Liver (tissue), 10 donors: ENCODE measurements at places on chromosomes 6 and 20.

GRCh38 chr6:49087369-49087768, 375.7 kb downstream of the MMUT start:
- no peak for DNase-seq

DNA sequence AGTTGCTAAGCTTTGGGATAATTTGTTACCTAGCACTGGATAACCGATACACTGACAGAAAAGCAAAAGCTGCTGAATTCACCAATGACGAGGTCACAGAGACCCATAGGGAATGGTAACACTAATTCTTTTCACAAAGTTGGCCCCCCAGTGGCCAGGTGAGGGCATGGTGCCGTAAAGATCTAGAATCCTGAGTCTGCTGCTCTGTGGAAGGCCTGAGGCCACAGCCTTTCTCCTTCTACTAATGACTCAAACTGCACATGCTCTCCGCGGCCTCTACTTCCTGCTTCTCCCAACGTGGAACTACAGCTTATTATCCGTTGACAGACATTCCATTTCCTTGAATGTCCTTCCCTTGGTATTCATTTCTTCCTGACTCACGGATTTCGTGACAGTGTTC, 127.1 kb downstream of the OPRM1 start:
- no peak for DNase-seq

DNA sequence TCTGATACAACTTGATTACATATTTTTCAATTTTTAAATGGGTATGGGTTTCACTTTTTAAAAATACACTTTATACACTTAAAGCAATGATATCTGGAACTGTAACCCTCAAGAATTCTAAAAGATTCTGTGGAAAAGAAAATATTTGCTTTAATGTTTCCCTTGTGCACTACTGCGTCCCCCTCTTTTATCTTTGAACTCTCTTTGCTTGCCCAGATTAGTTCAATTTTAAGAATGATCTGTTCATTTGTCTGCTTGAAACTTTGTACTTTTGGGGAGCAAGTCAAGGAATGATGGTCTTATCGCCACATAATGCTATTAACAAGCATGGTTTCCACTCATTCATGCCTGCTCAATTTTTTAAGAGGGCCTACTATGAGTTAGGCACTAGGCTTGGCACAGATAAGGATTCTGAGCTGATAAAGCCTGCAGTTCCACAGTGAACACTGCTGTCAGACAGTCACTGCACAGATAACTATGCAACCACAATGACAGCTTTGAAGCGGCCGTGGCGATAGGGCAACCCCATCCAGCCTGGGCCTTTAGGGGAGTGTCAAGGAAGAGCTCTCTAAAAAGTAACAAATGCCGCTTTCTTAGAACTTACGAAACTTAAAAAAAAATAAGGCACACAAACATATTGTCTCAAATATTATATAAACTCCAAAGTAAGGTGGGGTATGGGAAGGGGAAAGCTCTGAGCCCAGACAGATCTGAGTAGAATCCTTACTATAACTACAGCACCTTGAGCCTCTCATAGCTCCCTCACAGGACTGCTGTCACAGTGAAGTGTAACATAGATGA, 29.7 kb downstream of the FYN start:
- DNase-seq, result peak; percentile 44

- DNase-seq, result no peak
These were observed 8.6 kb upstream of the LY6G5C start for GRCh38 chr6:31689249-31690110.

DNA sequence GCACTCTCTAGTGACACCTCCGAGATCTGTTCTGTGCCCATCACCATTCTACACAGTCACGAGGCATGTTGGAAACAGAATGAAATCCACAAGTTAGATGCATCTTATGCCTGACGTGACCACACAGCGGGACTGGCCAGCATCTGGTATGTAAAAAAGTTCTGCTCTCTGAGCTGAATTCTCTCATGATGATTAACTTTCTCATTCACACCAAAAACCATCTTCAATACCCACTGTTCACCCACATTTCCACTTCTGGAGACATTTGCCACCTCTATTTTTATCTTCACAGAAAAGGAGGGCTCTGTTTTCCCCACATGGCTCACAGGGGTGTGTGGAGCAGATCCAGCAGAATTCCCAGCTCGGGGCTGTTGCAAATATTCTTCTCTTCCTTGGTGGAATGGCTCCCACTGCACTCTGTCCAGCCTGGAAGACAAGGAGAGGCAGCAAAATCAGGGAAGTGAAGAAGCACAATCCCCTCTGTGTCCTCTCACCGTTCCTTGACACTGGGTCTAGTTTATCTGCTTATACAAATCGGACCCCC, 303.4 kb downstream of the TAF4 start:
- no peak for DNase-seq

DNA sequence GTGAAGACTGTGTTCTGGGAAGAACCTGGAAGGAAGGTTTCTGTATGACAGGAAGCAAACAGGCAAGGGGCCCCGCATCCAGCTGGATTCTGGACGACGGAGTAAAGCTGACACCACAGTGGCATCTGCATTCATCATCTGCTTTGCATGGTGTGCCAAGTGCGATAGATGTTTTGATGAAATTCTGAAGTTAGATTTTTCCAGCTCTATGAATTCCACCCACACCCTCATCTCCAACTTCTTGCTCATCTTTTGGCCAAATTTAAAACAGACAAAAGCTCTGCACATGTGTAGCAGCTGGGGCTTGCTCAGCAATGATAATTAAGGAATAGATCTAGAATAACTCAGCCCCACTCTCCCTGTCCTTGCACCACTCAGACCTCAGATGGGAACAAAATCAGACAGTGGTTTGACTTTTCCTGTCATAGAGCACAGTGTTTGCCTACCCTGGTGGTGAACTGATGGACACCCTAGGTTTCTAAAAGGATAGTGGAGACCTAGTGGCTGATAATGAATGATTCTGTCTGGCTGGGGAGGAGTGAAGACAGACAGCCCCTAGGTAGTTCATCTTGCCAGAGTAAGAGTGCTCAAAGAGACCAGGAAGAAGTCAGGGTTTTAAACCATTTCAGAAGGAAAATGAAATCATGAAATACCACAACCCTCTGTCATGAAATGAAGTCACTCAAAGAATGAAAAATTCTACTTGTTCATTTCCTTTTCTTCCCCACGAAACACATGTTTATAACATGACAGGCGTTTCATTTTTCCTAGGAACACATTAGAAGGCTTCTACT, 85.8 kb downstream of the BCAS1 start:
- DNase-seq, result no peak

DNA sequence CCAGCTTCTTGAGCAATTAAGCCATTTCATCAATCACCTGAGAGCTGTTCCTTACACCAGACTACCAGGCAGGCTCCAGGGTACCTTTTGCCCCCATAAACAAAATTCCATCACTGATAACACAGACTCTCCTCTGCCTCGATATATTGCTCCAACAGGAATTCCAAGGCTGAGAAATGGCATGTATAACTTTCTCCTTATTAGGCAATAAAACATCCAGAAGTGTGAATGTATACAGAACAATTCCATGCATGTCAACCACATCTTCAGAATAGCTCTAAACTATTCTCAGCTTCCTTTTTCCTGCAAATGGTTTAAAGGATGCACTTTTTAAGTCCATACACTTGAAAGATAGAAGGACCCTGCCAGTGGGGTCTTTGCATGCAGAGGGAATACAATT, 73.8 kb downstream of the EDN3 start:
- DNase-seq, result no peak

DNA sequence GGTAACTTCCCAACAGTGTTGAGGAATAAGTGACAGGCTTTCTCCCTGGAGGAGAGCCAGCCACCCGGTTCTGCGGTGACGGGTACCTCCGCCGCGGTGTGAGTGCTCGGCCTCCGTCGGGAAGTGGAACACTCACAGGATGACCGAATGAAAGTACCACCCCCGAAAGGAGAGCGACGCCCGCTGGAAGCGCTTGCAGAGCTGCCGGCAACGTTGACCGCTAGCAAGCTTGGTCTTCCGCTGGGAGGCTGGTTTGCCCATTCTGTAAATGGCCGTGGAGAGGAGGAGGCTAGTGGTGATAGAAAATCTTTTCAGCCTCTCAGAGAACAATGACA, 614 bp upstream of the TMEM242 start:
- peak; percentile 75 for DNase-seq

DNA sequence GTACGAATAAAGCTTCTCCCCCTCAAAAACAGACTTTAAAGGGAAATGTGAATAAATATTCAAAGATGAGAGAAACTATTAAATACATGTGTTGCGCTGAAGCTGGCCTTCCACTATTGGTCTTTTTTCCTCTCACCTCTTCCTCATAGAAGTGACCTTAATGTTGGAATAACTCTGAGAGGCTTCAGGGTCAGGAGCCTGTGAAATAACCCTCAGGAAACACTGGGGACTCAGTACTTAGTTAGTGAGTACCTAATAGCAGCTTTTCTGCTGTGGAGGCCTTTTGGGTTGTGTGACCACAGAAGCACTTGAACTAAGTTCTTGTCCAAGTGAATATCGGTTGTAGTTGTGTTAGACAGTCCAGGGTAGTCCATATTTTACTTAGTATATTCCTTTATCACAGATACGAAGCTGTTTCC, 799 bp upstream of the SHPRH start:
- DNase-seq, result no peak

DNA sequence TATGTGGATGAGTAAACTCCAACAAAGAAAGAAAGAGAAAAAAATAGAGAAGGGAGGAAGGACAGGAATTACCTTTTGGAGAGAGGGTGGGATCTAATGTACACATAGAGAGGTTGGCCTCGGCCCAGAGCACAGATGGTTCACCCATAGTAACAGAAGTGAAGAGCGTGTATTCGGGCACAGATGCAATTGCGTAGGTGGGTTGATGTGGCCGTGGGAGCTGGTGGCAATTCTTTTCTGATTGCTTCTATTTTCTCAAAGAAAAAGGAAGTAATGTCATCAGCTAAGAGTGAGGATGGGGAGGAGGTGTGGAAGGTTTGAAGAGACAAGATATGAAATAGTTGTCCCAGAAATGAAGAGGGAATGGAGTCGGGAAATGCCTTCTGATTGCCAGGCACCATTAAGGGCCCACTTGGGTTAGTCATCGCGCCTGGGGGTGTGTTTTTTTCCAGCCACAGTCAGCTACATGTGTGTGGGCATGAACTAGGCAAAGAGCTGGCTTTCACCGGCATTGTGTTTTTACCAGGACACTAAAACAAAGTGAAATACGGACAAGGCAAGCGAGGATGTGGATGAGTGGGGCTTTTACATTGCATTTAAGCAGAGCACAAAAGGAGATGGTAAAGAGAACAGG, 158.7 kb downstream of the SYNE1 start:
- DNase-seq, result no peak

GRCh38 chr20:402898-403581, 5.1 kb upstream of the RBCK1 start:
- DNase-seq, result no peak

- no peak for DNase-seq
These were observed 1.9 kb downstream of the RAB32 start for GRCh38 chr6:146545581-146545980.

- DNase-seq, result no peak
These were observed 140.3 kb upstream of the RUNX2 start for GRCh38 chr6:45187836-45188235.

GRCh38 chr6:89951574-89952104, 57.4 kb downstream of the GJA10 start:
- no peak for DNase-seq

DNA sequence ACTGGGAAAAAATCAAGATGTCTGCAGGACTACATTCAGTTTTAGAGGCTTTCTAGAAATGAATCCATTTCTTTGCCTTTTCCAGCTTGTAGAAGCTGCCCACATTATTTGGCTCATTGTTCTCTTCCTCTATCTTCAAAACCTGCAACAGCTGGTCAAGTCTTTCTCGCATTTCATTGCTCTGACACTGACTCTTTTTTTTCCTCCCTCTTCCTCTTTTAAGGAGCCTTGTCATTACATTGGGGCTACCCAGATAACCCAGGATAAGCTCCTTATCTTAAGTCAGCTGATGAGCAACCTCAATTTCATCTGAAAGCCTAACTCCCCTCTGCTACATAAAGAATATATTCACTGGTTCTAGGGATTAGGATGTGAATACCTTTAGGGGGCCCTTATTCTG, 53.2 kb upstream of the CEP162 start:
- no peak for DNase-seq

GRCh38 chr20:50753152-50753551, 21.8 kb downstream of the PARD6B start:
- no peak for DNase-seq

- no peak for DNase-seq
These were observed 166.5 kb downstream of the VEGFA start for GRCh38 chr6:43936476-43936875.

- DNase-seq, result no peak
These were observed 3.6 kb downstream of the EEF1A2 start for GRCh38 chr20:63495167-63495720.

DNA sequence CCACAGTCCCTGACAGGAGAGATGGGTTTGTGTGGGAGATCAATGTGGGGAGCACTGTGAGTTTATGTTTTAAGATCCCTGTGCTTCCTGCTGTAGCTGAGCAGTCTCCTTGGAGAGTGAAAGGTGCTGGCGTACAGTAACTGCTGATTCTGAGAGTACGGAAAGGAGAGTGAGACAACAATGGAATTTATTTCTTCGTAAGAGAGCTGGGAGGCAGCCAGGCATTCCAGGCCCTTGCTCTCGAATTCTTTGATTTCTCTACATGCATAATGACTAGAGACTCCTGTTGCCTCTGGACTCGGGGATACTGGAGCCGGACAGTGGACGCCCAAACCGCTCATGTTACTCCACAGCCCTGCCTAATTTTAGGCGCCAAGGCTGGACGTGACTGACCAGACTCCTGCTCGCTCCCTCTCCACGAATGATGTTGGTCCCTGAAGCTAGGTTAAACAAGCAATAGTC, 131.0 kb upstream of the PHACTR1 start:
- DNase-seq, result no peak

DNA sequence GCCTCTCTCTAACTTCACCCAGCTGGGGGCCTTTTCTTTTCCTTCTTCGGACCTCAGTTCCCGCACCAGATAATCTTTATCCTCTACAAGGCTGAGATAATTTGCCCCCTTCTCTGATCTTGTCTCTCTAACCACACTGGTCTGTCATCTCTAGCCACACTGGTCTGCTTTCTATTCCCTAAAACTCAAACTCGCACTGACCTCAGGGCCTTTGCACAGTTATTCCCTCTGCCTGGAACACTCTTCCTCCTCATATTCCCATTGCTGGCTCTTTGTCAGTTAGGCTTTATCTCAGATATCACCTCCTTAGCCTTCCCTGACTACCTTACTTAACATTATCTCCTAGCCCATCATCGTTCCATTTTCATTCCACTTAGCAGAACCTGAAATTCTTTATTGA, 7.6 kb downstream of the RIMS4 start:
- no peak for DNase-seq

- no peak for DNase-seq
These were observed 543.2 kb upstream of the EPHA7 start for GRCh38 chr6:93962566-93962965.

- DNase-seq, result no peak
These were observed 2.7 kb upstream of the MCCD1 start for GRCh38 chr6:31525932-31526591.
